ENCODE measurements at places on chromosomes 5 and 9.

GRCh38 chr5:179553875-179554274 is 3.5 kb downstream of the RUFY1 start:
- DNase-seq: peak; percentile 80

DNA sequence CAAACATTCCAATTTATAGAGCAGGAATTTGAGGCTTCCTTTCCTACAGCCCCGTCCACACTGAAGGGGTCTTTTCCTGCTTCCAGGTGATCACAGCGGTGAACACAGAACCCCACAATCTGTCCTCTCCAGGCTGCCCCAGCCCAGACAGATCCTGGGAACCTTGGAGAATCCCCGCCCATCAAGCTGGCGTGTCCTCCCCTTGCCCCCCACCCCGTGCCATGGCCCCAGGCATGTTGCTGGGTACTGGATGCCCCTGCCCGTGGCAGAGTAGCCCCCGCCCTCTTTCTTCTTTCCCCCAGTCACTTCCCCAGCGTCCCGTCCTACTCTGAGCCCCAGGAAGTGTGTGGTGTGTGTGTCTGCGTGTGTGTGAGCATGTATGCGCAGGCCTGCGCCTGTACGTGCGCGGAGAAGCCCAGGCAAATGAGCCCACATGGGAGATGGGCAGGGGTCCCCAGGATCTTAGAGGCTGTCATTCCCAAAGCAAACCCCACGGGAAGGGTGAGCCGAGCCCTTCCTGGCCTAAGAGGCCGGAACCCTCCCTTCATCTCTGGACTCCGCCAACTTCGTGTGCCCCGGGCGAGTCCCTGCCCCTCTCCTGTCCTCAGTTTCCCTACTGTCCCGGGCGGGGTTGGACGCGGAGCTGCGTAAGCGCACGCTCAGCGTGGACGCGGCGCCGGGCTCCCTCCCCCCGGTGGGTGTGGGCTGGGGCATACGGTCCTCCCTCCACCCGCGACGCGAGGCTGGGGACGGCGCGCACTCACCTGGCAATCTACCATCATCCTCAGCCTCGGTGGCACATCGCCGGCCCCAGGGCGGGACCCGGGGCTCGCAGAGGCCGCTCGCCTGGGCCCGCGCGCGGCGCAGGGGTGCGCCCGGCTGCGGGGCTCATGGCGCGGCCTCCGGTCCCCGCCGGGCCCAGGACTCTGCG is 15.2 kb downstream of the GBGT1 start:
- peak; percentile 57 for DNase-seq

GRCh38 chr9:117809751-117810150 is 105.5 kb downstream of the TLR4 start:
- DNase-seq: no peak

- no peak for DNase-seq
Measured at GRCh38 chr9:89175828-89176261, 2.8 kb downstream of the SHC3 start.

DNA sequence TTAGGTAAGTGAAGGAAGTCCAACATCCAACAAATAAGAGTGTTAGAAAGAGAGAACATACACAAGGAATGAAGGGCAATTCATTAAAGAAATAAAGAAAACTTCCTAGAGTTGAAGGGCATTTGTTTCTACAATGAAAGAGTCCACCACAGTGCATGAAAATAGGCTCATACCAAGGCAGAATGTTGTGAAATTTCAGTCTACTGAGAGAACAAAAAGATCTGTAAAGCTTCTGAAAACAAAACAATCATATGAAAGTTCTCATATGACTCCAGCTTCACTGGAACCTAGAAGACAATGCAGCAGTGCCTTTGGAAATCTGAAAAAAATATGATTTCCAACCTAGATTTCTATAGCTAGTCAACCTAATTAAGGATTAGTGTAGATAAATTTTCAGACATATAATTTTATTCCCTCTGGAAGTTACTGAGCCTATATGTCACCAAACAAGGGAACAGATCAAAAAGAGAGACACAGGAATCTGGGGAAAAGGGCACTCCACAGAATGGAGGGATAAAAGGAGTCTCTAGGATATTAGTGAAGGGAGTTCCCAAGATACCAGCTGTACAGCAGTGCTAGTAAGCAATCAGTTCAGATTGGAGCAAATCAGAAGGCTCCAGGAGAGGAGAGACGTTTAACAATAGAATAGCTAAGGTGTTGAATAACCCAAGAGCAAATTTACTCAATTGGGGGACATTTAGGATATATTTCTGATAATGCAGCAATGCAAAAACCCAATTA is 5.8 kb downstream of the C5orf58 start:
- no peak for DNase-seq

- DNase-seq: no peak
Measured at GRCh38 chr5:38321978-38322377, 63.6 kb downstream of the EGFLAM start.

DNA sequence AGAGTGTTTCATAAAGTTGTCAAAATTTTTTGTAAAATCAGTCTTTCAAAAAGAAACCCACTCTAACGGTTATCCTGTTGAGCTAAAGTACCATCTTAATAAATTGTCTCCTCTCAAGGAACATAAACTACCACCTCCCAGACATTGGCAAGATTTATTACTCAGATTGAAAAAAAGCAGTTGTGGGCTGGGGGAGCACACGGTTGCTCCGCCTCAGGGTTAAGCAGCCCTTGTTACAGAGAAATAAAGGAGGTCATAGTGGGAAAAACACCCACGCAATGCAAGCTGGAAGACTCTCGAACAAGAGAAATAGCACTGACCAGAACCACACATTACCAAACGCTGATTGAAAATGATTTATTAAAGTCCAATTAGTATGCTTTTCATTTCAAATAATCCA is 165.3 kb downstream of the LPAR1 start:
- no peak for DNase-seq

GRCh38 chr9:5593904-5594303 is 35.0 kb upstream of the RIC1 start:
- DNase-seq: peak; percentile 80

DNA sequence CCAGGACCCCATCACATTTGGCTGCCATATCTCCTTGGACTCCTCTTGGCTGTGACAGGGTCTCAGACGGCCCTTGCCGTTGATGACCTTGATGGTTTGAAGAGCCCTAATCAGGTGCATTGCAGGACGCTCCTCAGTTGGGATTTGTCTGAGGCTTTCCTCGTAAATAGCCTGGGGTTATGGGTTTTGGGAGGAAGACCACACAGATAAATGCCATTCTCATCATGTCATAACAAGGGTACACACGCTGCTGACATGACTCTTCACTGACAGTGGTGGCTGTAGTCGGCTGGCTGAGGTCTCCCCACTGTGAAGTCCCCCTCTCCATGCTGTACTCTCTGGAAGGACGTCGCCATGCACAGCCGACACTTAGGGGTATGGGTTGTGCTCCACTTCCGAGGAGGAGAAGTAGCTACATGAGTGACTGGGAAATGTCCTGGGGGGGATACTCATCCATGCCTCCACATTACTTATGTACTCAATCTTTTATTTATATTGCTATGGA is 42.9 kb upstream of the SPTLC1 start:
- no peak for DNase-seq

DNA sequence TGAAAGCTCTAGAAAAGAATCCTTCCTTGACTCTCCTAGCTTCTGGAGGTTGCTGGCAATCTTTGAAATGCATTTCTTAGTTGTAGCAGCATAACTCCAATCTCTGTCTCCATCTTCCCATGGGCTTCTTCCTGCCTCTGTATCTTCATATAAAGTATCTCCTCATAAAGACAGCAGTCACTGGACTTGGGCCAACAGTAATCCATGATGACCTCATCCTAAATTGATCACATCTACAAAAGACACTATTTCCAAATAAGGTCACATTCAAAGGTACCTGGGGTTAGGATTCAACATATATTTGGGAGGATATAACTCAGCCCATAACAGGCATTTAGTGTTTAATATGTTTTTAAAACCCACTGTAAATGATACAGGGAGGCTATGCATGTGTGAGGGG is 123.3 kb downstream of the MLLT3 start:
- DNase-seq: no peak

- DNase-seq: no peak
Measured at GRCh38 chr9:127644943-127645342, 32.9 kb downstream of the STXBP1 start.

- peak; percentile 7 for DNase-seq
Measured at GRCh38 chr5:103561685-103562452, 720 bp downstream of the NUDT12 start.

GRCh38 chr5:2015961-2016360 is 133.2 kb upstream of the IRX4 start:
- no peak for DNase-seq

DNA sequence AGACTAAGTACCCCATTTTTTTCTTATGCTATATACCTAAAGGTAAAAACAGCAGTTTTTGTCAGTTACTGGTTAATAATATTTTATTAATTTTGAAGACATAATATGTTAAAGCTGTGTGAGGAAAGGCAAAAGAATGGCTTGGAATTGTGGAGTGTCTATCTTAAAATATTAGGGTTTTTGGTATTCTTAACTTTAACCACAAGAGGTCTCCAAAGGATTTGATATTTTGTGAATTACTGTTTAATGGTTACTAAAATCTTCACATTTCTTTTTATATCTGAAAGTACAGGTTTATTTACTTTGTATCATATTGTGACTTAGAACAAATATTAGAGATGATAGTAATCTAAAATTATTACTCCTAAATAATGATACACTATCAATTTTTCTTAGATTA is 32.0 kb upstream of the DHFR start:
- peak; percentile 29 for DNase-seq

DNA sequence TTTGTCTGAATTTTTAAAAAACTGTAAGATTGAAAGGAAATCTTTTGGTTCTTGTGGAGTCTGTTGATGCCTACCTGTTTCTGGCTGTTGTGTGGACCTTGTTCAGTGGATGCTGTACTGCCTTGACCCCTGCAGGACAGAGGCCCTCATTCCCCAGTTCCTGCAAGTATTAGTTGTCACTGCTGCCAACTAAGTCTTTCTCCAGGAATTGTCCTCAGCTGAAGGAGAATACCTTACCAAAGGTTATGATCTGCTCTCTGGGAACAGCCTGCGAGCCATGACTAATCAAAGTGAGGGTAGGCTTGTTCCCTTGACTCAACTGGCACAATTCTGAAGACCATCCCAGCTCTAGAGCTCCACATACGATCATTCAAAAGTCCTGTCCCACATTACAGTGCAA is 145.3 kb upstream of the FST start:
- DNase-seq: no peak

- DNase-seq: no peak
Measured at GRCh38 chr9:135490980-135491464, 9.5 kb upstream of the MRPS2 start.

DNA sequence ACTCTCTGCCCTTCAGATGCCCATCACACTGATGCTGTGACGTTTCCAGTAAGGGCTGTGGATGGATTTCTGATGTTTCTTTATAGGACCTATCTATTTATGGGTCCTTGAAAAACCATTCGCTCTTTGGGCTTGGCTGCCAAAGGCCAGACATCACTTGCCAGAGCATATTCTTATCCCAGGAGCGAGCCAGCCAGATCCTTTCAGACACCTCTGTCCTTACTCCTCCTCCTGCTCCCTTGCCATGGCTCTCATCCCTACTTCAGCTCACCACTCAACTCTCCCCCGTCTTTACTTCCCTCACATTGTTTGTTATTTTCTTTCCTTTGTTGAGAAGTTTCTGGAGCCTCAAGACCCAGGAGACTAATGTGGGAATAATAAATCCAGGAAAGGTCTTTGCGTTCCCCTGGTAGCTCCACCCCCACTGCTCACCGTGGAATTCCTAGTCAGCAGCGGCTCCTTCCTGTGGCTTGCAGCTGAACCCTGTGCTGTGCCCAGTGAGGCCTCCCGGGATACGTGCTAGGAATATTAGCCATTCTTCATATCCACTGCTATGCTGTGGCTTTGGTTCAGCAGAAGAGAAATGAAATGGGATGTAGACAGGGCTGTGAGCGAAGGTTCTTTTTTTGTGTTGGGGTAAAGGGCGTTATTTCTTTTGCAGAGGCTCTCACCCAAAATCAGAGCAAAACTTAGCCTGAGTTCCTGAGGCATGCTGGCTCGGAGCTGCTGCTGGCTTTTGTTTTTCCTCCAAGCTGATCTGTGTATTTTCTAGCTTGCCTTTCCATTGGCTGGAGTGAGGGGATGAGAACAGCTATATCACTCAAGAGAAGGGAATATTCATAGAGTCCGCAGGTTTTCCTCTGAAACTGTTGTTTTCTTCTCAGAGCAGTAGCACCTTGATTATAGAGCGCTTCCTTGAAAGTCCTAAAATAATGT is 171.1 kb downstream of the SAXO1 start:
- DNase-seq: no peak

DNA sequence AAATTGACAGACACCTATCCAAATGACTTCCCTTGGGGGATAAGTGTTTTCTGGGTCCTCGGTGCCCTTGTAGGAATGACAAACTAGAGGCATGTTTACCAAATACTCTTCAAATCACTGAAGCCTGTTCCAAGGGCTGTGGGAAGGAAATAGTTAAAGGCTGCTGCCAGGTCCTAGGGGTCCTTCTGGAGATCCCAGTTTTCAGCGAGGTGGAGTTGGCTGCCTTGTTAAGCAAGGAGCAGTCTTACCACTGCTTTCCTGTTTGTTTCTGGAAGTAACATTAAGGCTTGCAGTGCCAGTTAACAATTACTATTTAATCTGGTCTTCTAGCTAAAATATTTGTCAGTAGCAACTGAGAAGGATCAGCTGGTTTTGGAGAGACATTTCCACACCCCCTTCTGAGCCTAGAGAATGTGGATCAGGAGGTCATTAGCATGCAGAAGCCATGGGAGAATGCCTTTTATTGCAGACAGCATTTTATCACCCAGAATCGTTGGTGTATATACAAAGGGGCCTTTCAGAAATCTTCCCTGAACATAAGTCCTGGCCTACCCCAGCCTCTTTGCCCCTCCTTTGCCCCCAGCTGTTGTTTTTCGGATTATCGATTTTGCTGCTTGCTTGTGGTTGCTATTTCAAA is 238.8 kb downstream of the DMAC1 start:
- DNase-seq: no peak

DNA sequence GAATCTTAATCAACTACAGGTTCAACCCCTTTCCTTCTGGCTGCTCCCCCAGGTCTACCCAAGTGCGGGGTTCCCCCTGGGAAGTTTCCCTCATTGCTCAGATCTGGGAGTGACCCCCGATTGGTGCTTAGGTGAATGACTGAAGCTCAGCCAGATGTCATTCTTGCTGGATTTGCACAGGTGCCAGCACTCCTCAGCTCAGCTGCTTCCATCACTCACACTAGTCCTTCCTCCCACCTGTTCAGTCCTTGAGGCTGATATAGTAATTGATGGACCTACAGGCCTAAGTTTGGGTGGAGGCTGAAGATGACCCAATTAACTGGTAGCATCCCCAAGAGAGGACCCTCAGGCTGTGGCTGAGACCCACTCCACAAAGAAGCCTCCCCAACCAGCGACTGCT is 32.9 kb downstream of the PRLR start:
- DNase-seq: no peak

DNA sequence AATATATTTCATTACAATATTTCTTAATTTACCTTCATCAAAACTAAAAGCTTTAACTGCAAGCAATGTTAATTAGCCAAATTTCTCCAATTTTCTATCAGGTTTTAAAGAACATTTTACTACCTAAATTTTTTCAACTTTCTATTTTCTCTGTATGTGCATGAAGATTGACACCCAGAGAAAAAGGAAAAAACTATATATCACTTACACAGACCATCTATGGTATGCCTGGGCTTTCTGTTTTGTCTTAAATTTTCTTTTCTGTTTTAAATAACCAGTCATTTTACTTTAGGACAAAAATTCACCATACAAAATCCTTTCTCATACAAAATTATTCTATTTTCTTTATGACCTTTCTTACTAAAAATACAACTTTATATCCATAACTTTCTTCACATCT is 13.8 kb upstream of the IL7R start:
- DNase-seq: no peak

GRCh38 chr9:122124048-122124447 is 30.9 kb upstream of the TTLL11 start:
- no peak for DNase-seq

All from suppressor macrophage treated with lipopolysaccharide for 4 hours (primary cell).